Fibroblast of skin of abdomen (primary cell): ENCODE measurements at places on chromosomes 3 and 15.
A peak's percentile ranks its signal among the peaks of the same experiment; 100 is the strongest.

- no peak for DNase-seq
Measured at GRCh38 chr3:186316666-186317260, 45.3 kb downstream of the DGKG start.

DNA sequence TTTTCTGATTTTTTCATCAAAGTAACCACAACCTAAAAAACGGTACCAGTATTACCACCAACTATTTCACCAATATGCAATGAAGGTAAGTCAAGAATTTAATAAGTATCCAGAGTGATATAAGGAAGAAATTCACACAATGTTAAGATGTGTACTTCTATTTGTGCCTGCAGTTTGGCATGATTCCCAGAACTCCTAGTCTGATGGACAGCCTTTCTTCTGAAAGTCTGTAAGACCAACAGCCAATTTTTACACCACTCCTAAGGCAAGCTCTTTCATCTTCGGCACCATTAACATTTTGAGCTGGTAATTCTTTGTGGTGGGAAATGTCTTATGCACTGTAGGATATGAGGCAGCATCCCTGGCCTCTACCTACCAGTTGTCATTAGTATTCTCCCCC, 108.3 kb downstream of the VPS13C start:
- DNase-seq = no peak

DNA sequence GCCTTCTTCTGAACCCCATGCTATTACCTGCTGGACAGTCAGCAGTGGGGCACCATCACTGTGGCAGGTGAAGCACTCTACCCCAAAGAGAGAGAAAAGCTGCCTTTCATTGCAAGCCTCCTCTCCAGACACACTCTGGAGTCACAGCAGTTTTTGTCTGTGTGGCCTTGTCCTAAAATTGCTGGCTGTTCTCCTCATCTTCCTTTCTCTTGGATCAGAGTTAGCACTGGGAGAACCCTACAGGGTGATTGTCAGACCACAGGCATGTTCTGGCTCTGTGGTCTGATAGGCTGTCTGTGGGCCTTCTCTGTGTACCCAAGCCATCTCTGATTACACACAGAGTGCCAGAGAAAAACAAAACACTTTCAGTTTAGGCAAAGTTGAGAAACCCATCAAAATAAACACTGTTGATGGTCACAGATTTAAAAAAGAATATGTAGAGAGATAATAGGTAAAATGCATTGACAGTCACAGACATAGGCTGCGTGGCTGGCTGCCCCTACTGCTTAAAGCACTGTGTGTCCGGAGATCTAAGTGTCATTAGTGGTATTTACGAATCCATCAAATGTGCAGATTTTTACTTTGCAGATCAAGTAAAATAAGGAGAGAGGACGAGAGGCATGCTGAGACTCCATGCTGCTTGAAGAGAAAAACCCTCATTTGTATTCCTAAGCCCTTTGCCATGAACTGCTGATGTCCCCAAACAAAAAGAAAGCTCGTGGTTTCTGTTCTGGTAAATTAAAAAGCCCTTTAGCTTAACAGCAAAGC, 689.9 kb downstream of the TUSC7 start:
- peak; percentile 54 for DNase-seq

- peak; percentile 47 for DNase-seq
Measured at GRCh38 chr3:172260381-172260780, 187.9 kb downstream of the GHSR start.

DNA sequence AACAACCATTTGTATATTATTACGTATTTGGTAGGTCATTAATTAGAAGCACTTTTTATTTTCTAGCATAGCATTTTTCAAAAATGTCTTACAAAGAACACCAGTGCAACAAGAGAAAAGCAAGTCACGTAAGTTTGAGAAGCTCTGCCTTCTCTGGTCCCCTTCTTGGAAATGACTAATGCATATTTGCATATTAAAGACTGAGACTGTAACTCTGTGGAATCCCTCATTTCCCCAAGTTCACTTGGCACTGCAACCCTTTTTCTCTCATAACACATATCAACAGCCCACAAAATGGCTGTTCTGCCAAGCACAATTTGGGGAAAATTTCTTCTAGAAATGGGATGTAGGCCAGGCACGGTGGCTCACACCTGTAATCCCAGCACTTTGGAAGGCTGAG, 176.3 kb downstream of the ERC2 start:
- peak; percentile 70 for DNase-seq

DNA sequence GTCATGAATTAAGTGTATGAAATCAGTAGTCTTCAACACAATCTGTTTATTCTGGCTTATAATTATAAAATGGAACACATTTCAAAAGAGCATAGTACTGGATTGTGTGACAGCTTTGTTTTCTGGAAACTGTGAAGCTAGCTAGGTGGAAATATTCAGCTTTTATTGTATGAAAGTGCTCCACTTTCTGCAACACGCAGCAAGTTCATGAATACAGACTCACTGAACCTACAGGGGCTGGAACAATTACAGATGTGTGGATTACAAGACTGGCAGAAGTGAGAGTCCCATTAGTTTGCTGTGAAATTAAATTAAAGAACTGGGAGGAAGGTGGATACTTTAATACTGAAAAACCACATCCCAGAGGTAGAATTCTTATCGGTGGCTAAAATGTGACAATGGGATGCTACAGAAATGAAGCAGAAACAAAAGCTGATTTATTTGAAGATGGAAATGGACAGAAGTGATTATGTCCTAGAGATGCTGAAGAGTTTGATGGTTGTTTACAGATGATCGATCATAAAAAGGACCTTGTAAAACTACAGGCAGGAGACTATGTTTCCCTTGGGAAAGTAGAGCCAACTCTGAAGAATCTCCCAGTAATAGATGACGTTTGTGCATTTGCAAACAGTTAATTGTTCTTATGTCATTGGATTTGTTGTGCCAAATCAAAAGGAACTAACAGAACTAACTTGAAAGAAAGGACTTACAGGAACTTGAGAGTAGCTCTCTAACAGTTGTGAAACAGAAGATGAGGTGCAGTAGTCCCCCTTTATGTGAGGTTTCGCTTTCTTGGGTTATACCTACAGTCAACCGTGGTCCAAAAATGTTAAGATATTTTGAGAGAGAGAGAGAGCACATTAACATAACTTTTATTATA, 15.7 kb downstream of the TF start:
- DNase-seq = no peak

DNA sequence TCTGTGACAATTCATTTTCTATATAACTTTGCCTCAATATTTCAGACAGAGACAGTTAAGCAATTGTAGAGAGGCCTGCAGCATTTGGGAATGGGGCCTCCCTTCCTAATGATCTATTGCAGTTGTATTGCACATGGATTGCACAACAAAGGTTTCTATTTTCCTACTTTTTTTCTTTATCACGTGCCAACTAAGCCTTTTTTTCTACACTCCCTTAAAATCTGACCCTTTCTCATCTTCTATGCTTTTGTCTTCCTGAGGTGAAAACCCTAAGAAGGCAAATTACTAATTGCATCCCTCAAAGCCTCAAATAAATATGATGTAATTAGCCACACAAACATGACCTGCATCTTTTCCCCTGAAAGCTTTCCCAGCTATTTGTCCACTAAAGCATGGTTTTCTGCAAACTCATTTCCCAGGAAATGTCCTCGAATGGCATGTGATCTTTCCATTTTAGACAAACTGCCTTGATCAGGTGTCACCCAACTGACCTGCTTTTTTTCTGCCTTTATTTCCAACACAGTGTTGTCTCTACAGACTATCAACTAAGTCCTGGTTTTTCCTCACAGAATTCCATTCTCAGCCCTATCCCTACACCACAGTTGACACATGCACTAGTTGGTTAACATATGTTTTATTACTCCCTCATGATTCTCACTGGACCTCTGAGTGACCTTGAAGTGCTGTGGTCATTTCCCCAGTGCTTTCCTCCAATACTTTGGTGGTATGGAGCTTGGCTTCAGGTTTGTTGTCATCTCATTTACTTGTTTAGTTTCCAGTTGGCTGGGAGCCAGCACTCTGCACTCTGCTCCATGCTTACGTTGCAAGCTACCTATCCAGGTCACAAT, 31.9 kb upstream of the TSC22D2 start:
- DNase-seq = peak; percentile 78

GRCh38 chr15:56744701-56745683, 11.7 kb upstream of the ZNF280D start:
- DNase-seq = peak; percentile 38

DNA sequence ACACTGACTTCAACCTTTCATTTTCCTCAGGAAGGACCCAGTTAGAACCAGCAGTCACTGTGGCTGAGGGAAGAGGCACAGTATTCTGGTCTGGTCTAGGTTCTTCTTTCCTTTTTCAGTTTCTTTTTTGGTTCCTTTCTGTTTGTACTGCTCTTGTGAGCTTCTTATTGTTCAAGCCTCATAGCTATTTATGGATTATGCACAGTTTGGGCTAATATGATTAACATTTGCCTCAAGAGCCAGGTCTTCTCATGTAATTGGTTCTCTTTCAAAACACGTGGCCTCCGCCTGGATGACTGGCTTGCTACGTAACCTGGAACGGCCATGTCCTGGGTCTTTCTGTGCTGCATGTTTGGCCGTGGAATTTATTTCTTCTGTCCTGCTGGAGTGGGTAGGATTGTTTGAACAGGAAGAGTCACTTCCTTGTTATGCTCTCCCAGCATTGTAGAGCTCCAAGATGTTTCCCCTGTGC, 43.3 kb downstream of the RBMS3 start:
- peak; percentile 55 for DNase-seq

DNA sequence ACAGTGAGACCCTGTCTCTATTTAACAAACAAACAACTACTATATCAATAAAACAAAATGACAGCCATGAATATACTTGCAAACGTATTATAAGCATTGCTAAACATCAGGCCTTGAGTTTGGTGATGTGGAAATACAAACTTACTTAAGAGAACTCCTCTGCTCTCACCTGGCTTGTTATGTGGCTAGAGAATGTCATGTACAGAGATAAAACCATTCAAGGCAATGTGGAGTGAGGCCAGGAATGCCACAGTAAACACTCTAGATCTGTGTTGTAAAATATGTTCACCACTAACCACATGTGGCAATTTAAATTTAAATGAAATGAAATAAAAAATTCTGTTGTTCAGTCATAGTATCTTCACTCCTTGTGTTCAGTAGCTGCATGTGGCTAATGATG, 22.7 kb upstream of the RARB start:
- DNase-seq = no peak

DNA sequence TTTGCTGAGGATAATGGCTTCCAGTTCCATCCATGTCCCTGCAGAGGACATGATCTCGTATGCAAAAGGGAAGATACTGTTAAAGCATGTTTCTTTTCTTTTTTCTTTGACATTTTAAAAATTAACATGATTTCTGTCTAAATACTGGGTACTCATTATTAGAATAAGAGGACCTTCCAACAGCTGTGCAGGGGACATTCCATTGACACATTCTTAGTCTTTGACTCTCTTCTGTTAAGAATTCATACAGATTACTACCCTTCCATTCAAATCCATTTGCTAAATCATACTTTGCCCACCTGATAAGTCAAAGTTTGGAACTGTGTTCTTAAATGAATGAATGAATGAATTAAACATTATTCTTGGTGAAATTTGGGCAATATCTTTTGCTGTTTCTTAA, 5.1 kb upstream of the CP start:
- peak; percentile 6 for DNase-seq

DNA sequence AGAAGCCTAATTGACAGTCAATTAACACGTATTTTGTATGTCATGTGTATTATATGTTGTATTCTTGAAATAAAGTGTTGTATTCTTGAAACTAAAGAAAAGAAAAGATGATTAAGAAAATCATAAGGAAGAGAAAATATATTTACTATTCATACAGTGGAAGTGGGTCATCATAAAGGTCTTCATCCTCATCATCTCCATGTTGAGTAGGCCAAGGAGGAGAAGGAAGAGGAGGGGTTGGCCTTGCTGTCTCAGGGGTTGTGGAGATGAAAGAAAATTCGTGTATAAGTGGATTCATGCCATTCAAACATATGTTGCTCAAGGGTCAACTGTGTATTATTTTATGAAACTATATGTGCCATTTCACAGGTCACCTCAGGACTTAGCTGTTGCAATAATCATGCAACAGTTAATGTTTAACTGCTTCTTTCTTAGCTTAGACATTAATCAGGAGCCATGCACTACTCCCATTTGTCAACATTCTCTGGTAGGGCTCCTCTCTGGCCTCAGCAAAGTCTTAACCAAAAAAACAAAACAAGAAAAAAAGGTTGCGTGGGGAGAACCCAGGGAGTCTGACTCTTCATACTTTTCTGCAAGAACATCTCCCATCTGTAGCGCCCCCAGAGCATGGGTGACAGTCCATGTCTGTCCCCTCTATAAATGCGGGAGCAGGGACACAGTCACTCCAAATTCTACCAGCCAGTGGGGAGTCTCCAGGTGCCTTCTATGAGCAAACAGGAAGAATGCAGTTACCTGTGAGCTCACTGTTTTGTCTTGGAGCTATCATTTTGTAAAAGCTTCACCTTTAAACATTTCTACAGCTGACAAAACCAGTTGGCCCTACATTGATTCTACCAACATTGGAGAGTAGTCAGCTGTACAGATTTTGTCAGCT, 19.9 kb upstream of the LRRC2 start:
- DNase-seq = no peak

- DNase-seq = no peak
Measured at GRCh38 chr3:56761887-56762651, 39.7 kb downstream of the ARHGEF3 start.

GRCh38 chr15:88331291-88331690, 74.8 kb upstream of the NTRK3 start:
- peak; percentile 38 for DNase-seq

GRCh38 chr3:102165367-102165766, 269.4 kb upstream of the ZPLD1 start:
- DNase-seq = peak; percentile 73

DNA sequence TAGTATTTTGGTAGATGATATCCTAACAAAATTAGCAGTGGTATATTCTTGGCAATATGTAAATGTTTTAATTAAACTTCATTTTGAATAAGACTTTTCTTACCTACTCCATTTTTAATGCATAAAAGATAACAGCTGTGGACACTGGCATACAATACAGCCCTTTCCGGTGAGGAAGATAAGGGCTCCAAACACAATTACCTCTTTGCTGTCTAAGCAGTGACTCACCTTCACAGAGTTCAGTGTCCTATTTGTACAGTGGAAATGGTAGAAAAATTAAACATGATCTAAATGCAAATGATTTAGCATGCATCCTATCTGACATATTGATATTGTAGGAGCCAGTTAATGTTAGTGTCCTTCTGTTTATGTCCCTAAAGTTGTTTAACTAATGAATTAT, 969.4 kb downstream of the PLOD2 start:
- DNase-seq = no peak

DNA sequence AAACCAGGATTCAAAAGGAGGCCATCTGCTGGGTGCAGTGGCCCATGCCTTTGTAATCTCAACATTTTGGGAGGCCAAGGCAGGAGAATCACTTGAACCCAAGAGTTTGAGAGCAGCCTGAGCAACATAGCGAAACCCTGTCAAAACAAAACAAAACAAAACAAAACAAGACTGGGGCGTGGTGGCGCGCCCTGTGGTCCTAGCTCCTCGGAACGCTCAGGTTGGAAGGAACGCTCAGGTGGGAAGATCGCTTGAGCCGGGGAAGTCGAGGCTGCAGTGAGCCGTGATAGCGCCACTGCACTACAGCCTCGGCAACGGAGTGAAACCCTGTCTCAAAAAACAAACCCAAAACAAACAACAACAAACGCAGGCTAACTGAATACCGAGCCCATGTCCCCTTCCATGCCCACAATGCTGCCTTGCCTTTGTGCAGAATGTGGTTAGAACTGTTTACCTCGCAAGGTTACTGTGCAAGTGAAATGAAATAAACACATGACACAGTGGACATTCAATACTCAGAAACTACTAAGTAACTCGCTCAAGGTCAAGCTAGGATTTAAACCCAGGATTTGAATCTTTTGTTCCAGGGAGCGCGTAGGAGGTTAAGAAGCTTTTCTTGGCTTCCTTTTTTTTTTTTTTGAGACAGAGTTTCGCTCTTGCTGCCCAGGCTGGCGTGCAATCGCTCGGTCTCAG, 766 bp upstream of the EMC4 start:
- no peak for DNase-seq
